Stimulated activated CD8-positive, alpha-beta memory T cell treated with anti-CD3 and anti-CD28 coated beads, Interleukin-15, amount 100 ng/mL, for 4 hours (primary cell): ENCODE measurements at places on chromosomes 12 and 14.

GRCh38 chr14:89457007-89457406, 40.0 kb upstream of the FOXN3 start:
- DNase-seq: no peak

GRCh38 chr12:22082190-22082701, 36.2 kb downstream of the CMAS start:
- DNase-seq: no peak

- DNase-seq: no peak
These were observed 41.3 kb downstream of the CCNK start for GRCh38 chr14:99522457-99522891.

DNA sequence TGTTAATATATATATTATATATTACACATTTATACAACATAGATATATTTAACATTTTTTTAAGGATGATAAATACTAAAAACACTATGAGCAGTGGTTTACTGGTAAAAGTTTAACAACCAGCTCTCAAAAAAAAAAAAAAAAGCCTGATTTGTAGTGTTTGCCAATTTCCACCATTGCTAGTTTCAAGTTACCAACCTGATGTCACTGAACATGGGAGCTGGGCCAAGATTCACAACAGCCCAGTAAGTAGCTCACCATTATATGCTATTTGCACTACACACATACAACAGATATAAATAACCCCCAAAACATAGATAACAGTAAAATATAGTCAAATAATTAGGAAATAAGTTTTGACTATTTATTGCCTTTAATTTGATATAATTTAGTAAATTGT, 28.9 kb upstream of the TMX1 start:
- no peak for DNase-seq
